Stimulated activated CD4-positive, alpha-beta T cell treated with anti-CD3 and anti-CD28 coated beads, Interleukin-12 subunit alpha, Interleukin-12 subunit beta, amount 100 ng/mL, for 48 hours (primary cell): ENCODE measurements at places on chromosomes 2 and 18.

DNA sequence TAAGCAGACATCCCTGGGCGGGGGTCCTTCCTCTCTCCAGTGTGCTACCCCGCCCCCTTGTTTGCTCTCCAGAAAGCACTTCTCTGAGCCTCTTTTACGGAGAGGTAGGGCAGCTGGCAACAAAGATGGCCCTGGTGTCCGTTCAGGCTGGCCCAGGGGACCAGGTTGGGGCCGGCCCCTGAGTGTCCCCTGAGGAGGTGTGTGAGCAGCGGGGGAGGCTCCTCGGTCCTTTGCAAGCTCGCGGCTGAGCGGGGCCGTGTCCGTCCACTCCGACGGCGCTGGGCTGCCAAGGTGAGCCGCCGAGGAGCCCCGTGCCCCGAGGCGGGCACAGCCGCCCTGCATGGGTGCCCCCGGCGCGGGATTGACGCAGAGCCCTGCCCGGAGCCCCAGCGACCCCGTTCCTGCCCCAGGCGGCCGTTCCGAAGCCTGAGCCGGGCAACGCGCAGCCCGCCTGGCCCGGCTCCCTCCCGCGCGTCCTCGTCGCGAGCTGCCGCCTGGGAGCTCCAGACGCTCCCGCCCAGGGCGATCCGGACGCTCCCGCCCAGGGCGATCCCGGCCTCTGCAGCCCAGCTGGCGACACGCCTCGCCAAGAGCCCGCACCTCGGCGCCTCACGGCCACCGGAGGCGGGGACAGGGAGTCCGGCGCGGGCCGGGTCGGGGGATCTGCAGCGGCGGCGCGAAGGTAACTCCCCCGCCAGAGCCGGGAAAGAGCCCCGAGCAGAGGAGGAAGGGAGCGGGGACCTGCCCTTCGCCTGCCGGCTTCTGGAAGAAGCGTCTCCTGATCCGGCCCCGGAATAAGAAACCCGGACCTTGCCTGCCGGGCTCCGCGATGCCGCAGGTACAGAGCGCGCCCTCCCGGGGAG, at the start of gene PROKR1:
Gene PROKR1 (plus strand): TSS at position 569 of the 863 bp plus-strand sequence. CDS start 2,243 bp downstream, outside the sequence.
- no peak for DNase-seq

GRCh38 chr2:101794141-101794540, 96.6 kb downstream of the MAP4K4 start:
- no peak for DNase-seq

DNA sequence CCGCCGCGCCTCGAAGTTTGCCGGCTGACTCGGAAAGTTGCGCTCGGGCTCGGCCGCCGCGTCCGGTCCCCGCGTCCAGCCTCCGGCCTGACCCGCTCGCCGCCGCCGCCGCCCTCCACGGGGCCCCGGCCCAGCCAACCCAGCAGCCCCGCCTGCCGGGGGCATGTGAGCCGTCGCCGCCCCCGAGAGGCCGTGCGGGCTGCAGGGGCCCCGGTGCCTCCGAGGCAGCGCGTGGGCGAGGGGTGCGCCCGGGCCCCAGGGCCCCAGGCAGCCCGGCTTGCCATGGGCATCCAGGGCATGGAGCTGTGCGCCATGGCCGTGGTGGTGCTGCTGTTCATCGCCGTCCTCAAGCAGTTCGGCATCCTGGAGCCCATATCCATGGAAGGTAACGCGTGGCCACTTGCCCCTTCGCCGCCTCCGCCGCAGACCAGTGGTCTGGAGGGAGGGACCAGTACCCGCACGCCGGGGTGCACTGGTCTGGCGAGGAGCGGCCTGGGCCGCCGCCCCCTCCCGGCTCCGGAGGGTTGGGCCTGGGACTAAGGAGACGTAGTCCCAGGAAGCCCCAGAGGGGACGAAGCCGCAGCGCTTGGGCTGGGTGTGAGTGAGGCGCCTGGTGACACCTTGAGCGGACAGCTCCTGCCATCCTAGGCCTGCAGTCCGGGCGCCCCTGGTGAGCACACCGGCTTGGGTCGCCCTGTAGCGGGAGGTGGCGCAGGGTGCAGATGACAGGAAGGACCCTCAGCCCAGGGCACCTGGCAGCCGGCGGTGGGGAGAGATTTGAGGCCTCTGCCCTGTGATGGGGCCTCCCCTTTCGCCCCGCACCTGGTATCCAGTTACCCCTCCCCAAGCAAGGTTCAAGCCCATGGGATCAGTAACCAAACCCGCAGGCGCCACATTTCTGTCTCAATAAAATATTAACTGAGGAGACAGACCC, 49.9 kb downstream of the KCNIP3 start:
- DNase-seq: no peak

DNA sequence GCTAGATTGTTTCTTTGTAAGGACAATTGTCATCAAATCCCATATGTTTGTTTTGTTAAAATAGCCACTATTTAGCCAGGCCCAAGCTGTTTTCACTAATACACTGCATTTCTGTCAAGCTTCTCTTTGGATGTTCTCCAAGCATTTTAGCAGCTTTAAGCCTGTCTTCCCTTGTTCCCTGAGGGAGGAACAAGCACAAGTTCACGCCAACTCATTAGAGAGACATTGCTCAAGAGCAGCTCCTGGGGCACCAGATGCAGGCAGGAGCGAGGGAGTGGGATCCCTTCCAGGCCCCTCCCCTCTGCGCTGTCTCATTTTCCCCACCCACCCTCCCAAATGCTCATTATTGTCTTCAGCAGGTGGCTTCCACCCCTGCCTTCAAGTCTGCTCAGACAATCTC, 32.6 kb upstream of the PPP3R1 start:
- DNase-seq: no peak

- DNase-seq: no peak
These were observed 70.1 kb upstream of the STAM2 start for GRCh38 chr2:152245653-152246052.

GRCh38 chr2:197304556-197305011, 6.0 kb downstream of the ANKRD44 start:
- no peak for DNase-seq

GRCh38 chr2:131033786-131034121, 59.5 kb downstream of the FAM168B start:
- no peak for DNase-seq

DNA sequence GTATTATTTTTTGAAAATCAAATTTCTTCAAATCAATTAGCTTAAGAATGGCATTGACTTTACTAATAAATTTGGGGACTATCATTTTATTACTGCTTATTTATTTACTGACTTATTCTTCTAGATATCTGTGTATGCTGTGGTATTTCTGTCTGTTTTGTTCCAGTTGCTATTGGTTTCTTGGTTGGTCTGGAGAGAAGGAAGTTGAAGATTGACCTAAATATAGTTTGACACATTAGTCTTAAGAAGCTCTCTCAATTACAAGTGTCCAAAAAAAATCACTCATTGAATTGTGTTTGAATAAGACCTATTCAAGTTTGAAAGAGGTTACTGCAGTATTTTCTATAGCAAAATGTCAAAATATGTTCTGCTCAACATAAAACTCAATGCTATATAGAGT, 153.3 kb upstream of the KYNU start:
- DNase-seq: no peak

- no peak for DNase-seq
These were observed 70.2 kb downstream of the TMEFF2 start for GRCh38 chr2:192124571-192124970.

GRCh38 chr2:37326285-37326684, 1.7 kb upstream of the PRKD3 start:
- no peak for DNase-seq

- DNase-seq: no peak
These were observed 141.0 kb upstream of the CTDP1 start for GRCh38 chr18:79538635-79539034.

DNA sequence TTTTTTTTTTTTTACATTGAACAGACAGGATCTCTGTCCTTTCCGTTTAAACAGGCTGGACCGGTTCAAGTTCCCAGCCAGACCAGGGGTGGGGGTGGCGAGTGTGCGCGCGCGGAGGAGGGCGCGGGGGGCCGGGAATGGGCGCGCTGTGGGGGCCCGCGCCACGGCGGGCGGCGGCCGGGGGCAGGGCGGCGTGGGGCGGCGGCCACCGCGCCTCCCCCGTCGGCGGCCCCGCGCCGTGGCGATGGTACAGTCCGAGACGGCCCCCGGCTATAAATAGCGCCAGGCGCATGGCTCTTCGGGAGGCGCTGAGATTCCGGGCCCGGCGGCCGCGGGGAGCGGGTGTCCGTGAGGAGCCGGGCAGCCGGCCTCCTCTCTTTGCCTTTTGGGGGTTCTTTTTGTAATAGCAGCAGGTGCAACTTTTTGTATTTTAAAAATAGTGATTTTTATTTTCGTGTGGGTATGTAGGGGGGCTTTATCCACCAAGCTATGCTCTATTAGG, 430 bp upstream of the CELF4 start:
- DNase-seq: no peak

DNA sequence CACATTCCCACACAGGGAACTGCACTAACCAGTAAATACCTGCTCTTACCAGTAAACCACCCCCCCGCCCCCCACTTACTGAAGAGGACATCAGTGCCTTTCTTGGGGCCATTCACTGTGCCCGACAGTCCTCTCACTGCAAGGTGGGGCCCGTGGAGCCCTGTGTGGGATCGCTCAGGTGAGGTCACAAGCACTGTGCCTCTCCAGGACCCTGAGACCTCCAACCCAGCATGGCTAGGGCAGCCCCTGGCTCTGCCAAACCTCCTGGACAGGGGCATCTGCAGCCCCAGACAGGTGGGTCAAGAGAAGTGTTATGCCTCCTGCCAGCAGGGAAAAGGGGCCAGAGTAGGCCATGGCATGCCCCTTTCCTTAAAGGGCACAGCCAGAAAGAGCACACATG, 6.7 kb upstream of the NEURL3 start:
- DNase-seq: no peak

GRCh38 chr2:226971084-226971483, 135.2 kb downstream of the RHBDD1 start:
- no peak for DNase-seq

DNA sequence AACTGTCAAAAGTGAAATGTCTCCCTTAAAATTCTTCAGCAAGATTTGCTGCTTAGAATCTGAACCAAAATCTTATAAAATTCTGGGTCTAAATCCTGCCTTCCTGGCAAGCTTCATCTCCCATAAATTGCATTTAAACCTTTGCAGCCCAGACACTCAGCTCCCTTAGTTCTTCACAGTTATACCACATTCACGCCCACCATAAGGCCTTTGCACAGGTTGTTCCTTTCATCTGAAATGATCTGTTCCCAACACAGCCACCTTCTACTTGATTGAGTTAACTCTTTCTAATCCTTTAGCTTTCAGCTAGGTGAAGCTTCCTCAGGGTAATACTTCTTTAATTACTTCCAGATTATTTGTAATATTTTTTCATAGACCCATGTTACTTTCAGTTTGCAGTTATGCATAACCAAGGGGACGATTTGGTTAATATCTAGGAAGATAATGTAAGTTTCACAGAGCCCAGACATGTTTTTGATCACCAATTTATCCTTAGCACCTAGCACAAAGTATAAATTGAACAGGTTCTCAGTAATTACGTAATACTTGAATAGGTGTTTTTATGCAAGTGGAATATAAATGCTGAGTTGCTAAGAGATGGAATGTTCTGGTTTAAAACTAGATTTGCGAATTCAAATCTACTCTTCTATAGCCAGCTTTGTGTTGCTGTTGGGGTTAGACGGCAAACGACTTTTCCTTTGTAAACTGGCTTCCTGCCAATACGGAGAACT, 779.7 kb upstream of the PKDCC start:
- no peak for DNase-seq

- no peak for DNase-seq
These were observed 246.1 kb upstream of the FN1 start for GRCh38 chr2:215681799-215682596.

DNA sequence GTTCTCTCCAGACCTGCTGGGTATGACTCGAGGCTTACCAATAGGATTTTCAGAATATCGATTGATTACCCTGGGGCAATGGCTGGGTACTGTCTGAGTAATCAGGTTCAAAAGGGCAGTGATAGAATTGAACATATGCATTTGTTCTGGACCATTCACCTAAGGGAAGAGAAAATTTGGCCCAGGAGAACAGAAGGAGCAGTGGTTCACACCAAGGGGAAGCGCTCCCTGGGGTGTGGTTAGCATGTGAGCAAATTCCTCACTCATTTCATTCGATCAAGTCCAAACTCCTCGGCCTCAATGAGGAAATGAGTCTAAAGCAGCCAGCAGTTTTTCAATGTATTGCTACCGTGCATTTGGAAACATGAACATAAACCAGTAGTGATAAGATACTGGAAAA, 55.6 kb downstream of the CYP26B1 start:
- DNase-seq: no peak

DNA sequence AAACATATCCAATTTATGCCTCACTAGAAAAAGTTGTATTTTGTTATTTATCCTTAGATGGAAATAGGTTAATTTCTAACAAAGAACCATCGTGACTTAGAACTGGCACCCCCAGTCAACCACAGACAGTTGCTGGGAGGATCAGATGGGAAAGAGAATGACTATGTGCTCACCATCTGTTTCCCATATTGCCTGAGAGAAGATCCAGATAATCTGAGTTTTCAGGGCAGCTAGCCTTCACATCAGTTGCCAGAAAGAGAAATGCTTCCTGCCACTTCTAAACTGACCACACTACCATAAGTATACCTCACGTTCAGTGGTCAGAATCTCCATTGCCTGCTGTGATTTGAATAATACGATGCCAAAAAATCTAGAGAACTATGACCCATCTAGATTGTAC, 28.4 kb upstream of the NEB start:
- no peak for DNase-seq

GRCh38 chr2:112728378-112729175, 7.8 kb downstream of the NT5DC4 start:
- DNase-seq: no peak

DNA sequence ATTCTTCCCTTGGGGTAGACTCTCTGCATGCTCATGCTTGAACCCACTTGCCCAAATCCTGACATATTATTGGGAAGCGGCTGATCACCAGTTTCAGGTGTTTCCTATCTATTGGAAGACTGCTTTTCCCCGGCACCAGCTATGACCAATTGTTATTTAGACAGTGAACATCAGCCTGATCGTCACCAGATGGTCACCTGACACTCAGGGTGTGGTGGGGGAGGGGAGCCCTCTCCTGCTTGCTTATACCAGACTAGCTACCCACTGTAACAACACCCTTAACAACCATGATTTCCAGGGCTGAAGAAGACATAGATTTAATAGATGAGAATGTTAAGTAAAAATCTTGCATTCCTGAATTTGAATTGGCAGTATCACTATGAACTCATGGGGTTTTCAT, 44.3 kb downstream of the RBM43 start:
- no peak for DNase-seq

GRCh38 chr18:5998907-5999306, 103.6 kb upstream of the TMEM200C start:
- no peak for DNase-seq

- DNase-seq: no peak
These were observed 66.5 kb downstream of the RIT2 start for GRCh38 chr18:43049021-43049420.

- no peak for DNase-seq
These were observed 43.2 kb downstream of the ANKMY1 start for GRCh38 chr2:240514631-240515030.

DNA sequence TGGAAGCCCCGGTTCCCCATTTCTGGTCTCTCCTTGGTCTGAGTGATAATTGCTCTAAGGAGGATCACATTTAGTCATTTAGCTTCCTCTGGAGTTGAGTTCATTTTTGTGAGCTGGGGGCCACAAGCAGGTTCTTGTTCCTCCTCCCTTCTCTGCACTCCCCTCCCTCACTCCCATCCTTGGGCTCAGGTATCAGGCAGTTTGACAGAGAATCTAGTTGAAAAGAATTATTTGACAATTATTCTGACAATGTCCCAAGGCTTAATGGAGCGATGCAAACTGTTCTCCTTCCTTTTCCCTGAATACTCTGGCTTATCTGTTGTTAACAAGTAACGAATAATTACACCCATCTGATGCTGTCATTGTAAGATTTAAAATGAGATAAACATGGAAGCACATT, 61.5 kb downstream of the SERPINB8 start:
- DNase-seq: no peak

GRCh38 chr2:113228991-113229716, 49.6 kb downstream of the PAX8 start:
- DNase-seq: no peak
